ENCODE measurements at places on chromosomes 6 and 20.

DNA sequence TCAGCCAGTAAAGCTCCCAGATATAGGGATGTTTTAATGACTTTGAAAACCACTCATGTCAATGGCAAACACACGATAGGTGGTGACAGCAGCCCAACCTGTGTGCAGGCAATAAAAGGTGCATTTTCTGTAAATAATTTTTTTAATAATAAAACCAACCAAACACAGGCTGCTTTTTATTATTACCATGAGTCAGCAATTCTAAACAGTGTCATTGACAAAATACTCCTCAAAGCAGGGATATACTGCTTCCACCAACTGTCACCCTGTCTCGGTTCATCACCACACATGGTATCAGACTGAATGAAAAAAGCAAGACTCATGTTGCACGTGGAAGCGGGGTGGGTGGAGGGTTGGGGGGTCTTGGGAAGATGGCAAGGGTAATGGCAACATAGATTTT, 195.9 kb downstream of the ANKRD60 start:
- H3K4me3 ChIP-seq, result no peak overlapping the region
- no peaks in the 10 kb centered on the region for H3K36me3 ChIP-seq
- H3K27me3 ChIP-seq, result peaks cover 11% of the 10 kb centered on the region
- DNase-seq, result no peak
- H3K27ac ChIP-seq, result no peak overlapping the region
- no peaks in the 10 kb centered on the region for H3K4me1 ChIP-seq

- H3K4me3 ChIP-seq, result no peak overlapping the region
- H3K27ac ChIP-seq, result no peak overlapping the region
- no peaks in the 10 kb centered on the region for H3K36me3 ChIP-seq
- H3K4me1 ChIP-seq, result no peaks in the 10 kb centered on the region
- H3K27me3 ChIP-seq, result peaks cover 2% of the 10 kb centered on the region
Measured at GRCh38 chr6:82750556-82750955, 315.1 kb downstream of the UBE3D start.

DNA sequence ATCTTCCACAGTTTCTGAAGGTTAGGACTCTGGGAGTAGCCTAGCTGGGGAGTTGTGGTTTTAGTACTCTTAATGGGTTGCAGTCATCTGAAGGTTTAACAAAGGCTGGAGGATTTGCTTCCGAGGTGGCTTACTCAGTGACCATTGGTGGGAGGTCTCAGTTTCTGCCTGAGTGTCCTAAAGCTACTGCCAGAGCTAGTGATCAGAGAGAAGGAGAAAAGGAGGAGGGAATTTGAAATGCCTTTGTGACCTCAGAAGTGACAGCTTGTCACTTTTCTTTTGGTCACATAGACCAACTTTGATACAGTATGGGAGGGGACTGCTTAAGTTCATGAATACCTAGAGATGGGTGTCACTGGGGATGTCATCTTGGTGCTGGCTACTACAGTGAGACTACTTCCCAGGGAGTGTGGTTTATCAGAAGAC, 41.3 kb downstream of the NCOA3 start:
- no peak for DNase-seq
- H3K36me3 ChIP-seq, result peaks cover 32% of the 10 kb centered on the region
- H3K27ac ChIP-seq, result peak overlapping the region; percentile 20
- H3K4me1 ChIP-seq, result peaks cover 58% of the 10 kb centered on the region
- no peaks in the 10 kb centered on the region for H3K27me3 ChIP-seq

DNA sequence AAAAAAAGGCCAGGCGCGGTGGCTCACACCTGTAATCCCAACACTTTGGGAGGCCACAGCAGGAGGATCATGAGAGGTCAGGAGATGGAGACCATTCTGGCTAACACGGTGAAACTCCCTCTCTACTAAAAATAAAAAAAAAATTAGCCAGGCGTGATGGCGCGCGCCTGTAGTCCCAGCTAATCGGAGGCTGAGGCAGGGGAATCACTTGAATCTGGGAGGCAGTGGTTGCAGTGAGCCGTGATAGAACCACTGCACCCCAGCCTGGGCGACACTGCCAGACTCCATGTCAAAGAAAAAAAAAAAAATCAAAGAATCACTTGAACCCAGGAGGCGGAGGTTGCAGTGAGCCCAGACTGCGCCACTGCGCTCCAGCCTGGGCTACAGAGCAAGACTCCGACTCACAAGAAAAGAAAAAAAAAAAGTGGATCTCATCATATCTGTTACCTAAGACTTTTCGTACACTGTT, 4.2 kb downstream of the RBM39 start:
- peaks cover 53% of the 10 kb centered on the region for H3K4me1 ChIP-seq
- no peak for DNase-seq
- no peaks in the 10 kb centered on the region for H3K27me3 ChIP-seq
- H3K27ac ChIP-seq, result peak overlapping the region; percentile 73
- H3K36me3 ChIP-seq, result peaks cover 72% of the 10 kb centered on the region
- H3K4me3 ChIP-seq, result peak overlapping the region; percentile 45

DNA sequence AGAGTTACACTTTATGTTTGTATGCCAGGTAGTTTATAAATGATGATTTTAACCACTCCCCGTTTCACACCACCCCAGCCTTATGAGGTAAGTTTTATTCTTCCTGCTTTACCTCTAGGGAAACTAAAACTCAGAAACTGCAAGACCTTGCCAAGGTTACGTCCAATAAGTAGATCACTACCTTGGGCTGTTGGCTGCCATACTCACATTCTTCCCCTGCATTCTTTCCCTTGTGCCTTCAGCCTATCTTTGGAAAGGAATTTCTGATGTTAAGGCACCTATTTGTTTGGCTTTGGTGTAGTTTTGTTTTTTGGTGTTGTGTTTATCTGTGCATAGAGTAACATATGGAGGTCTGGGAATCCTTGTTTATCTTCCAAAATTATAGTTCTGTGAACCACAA, 122.1 kb downstream of the UST start:
- no peaks in the 10 kb centered on the region for H3K4me1 ChIP-seq
- no peak overlapping the region for H3K27ac ChIP-seq
- H3K27me3 ChIP-seq, result peaks cover 2% of the 10 kb centered on the region

DNA sequence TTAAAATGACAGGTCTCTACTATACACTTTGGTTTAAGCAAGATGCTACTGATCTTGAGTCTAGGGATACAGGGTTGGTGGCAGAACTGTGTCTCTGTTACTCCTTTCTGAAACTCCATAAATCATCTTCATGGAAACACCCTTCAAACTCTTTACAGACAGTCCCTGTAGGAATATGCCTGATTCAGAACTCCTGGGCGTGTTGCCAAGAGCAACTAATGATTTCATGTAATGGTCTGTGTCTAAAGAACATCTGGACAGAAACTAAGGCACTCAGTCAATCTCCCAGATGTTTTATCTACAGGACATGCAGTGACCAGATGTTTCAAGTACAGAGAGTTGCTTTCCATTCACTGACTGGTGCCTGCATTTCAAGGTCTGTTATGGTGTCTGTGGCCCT, 464.4 kb upstream of the CHD6 start:
- no peaks in the 10 kb centered on the region for H3K4me1 ChIP-seq
- H3K27me3 ChIP-seq, result no peaks in the 10 kb centered on the region
- H3K36me3 ChIP-seq, result no peaks in the 10 kb centered on the region
- H3K4me3 ChIP-seq, result no peak overlapping the region
- no peak overlapping the region for H3K27ac ChIP-seq

GRCh38 chr6:39268171-39268570, 38.9 kb upstream of the KCNK5 start:
- no peaks in the 10 kb centered on the region for H3K36me3 ChIP-seq
- H3K27me3 ChIP-seq, result no peaks in the 10 kb centered on the region
- no peak overlapping the region for H3K27ac ChIP-seq
- DNase-seq, result no peak
- no peaks in the 10 kb centered on the region for H3K4me1 ChIP-seq

DNA sequence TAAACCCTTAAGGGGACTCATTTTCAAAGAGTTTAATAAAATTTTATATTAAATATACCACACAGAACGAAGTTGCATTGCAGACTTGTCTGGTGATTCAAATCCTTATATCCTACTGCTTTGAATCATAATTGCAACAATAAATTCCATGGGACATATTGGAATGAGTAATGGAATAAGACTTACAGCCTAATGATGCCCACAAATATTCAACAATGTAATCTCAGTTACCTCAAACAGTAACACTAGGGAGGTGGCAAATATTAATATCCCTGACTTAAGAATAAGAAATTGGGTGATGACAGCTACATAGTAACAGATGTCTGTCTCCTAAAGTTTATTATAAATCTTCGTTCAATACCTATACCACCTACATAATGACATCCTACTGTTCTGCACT, 52.6 kb downstream of the BMP5 start:
- no peak for DNase-seq
- H3K4me3 ChIP-seq, result no peak overlapping the region
- no peak overlapping the region for H3K27ac ChIP-seq

DNA sequence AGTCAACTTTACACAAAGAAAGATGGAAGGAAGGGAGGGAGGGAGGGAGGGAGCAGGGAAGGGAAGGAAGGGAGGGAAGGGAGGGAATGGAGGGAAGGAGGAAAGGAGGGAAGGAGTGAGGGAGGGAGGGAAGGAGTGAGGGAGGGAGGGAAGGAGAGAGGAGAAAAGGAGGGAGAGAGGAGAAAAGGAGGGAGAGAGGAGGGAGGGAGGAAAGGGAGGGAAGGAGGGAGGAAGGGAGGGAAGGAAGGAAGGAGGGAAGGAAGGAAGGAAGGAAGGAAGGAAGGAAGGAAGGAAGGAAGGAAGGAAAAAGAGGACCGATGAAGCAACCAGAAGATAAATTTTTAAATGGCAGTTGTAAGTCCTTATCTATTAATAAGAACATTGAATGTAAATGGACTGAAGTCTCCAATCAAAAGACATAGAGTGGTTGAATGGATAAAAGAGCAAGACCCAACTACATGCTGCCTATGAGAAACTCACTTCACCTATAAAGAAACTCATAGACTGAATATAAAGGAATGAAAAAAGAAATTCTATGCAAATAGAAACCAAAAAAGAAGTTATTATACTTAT, 5.7 kb upstream of the DEFB129 start:
- peaks cover 34% of the 10 kb centered on the region for H3K27me3 ChIP-seq
- DNase-seq, result no peak
- no peaks in the 10 kb centered on the region for H3K36me3 ChIP-seq
- H3K27ac ChIP-seq, result no peak overlapping the region

Measured in activated CD8-positive, alpha-beta T cell treated with anti-CD3 and anti-CD28 coated beads, Interleukin-2, amount 10 ng/mL, durations not matched to agents 7 days and 5 days (primary cell).